ENCODE measurements at places on chromosomes 3 and 15. TPM values are rescaled to one million over a fixed set of nuclear protein-coding genes. Genes with fewer than 3 reads are reported as not detected.

DNA sequence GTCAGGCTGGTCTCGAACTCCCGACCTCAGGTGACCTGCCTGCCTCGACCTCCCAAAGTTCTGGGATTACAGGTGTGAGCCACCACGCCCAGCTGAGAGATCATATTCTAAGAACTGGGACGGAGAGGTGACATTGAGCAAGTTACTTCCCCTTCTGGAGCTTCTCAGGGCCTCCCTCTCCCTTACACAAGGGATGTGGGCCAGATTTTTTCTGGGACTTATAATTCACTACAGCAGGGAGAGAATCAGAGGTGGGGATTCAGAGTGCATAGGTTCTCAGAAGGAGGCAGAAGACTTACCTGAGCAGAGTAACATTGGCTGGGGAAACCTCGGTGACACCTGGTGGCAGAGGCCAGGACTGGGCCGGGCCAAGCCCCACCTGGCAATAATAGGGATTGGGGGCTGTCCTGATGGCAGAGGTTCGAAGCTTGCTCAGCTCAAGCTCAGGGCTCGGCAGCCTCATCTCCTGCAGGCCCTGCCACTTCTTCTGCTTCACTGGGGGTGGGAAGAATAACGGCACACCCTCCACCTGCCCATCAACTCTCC is 6.8 kb downstream of the LTK start:
- DNase-seq: no peak

DNA sequence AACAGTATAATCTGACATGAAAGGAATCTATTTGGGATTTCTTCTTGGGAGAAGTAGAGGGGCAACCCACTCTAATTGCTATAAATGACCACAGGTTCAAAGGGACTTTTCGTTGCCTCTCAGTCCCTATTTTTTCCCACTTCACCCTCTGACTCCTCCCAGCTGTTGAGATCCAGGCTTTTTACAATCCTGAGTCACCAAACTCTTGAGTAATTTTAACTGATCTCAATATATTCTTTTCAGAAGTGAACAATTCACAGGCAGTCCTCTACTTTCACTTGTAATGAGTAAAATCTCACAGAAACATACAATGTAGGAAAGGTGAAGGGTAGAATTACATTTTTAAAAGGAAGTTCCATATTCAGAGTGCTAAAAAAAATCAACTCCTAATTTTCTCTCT is 44.6 kb downstream of the EIF4E3 start:
- DNase-seq: no peak

GRCh38 chr15:74616996-74617395 is 1.4 kb downstream of the CLK3 start:
- DNase-seq: no peak

DNA sequence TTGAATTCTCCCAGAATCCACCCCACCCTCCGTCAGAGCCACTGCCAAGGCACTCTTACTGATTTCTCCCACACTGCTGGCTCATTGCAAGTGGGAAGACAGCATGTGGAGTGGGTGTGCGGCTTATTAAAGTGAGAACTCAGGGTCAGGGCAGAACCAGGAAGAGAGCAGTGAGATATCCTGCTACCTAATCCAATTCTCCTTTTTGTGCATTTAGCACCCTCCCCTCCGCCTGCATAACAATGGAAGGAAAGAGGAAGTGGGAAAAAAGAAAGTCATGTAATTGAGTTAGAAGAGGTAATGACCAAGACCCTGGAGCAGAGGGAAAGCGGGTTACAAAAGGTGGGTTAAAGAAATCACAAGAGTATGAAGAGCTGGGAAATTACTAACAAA is 27.8 kb upstream of the PIK3CB start:
- no peak for DNase-seq

DNA sequence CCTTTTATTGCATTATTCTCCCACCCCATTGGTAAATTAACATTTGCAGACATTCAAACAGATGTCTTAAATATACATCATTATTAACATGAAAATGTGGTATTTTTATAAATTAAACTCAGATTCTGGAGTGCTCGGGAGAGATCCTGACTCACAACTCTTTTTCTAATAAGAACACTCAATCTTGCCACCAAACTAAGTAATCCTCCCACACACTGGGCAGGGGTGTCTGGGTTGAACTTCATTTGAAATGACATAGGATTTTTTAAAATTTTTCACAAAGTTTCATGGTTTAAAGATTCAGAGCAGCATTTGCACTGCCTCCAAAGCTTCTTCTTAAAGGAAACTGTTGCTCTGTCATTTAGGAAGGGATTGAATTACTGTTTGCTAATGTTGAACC is 754.3 kb downstream of the MECOM start:
- DNase-seq: no peak

DNA sequence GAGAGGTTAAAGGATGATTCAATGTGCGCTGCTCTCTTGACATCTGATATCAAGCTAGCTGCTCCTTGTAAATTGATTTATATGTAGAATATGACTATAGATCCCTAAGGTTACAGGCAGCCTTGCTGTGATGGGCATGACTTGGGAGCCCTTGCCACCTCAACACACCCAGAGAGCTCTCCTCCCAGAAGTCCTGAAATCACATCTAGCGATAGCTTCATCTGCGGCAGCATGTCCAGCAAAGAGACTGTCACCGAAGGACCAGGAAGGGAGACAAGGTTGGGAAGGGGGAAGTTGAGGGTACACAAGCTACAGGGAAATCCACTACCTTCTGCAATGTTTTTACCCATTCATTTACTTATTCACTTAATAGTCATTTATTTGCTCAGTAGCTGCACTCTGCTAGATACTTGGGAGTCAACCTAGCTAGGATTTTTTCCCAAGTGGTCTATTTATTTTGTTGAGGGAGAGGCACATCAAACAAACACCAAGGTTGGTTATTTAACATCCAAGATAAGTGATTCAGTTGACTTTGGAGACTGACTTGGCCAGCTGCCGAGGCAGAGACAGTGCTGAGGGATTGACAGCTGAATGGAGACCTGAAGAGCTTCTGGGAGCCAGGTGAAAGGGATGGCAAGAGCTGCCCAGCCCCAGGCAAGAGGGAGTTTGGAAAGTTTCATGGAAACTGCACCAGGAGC is 205.8 kb upstream of the IL12A start:
- DNase-seq: no peak

DNA sequence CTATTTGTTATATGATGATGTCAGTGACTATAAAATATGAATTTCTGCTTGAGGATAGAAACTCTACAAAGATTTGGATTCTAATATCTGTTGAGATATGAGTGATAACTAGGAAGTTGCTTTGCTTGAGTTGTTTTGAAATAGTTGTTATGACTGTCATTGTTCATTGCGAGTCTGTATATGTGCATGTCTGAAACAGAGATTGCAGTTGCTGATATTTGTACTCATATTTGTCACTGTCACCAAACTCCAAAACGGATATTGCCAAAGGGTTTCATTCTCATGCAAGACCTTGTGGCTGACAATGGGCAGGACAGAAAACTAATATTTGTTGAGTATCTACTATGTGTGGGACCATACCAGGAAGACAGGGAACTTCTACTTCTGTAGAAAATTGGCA is 240.2 kb downstream of the CD47 start:
- no peak for DNase-seq

DNA sequence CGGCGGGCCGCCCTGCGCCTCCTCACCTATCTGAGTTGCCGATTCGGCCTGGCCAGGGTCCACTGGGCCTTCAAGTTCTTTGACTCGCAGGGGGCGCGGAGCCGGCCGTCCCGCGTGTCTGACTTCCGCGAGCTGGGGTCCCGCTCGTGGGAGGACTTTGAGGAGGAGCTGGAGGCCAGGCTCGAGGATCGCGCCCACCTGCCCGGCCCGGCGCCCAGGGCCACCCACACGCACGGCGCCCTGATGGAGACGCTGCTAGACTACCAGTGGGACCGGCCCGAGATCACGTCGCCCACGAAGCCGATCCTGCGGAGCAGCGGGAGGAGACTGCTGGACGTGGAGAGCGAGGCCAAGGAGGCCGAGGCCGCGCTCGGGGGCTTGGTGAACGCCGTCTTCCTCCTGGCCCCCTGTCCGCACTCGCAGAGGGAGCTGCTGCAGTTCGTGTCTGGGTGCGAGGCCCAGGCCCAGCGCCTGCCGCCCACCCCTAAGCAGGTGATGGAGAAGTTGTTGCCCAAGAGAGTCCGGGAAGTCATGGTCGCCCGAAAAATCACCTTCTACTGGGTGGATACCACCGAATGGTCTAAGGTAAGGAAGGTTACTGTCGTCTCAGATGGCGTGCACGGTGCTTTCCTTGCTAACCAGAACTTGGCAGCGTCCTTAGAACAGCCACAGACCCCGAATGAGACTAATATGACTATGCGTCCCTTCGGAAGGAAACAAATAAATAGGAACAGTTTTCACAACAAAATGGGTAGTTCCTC is 567 bp downstream of the TICRR start:
- peak; percentile 46 for DNase-seq

GRCh38 chr15:71294251-71294910 is 179.1 kb downstream of the THSD4 start:
- DNase-seq: peak; percentile 98

DNA sequence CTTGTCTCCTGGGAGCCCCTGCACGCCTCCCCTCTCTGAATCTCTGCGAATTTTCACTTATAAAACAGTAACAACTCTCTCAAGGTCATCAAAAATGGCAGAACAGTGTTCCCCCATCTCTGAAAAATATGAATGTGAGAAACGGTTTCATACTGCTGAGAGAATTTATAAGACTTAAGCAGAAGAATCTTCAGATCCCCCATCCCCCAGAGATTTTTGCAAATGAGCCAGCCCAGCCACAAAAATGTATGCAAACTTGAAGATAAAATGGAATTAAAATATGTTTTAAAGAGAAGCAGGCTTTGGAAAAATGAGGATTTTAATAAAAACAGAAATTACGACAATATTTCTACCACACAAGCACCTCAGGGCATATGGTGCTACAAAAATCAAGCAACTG is 173.0 kb downstream of the STT3B start:
- DNase-seq: no peak

DNA sequence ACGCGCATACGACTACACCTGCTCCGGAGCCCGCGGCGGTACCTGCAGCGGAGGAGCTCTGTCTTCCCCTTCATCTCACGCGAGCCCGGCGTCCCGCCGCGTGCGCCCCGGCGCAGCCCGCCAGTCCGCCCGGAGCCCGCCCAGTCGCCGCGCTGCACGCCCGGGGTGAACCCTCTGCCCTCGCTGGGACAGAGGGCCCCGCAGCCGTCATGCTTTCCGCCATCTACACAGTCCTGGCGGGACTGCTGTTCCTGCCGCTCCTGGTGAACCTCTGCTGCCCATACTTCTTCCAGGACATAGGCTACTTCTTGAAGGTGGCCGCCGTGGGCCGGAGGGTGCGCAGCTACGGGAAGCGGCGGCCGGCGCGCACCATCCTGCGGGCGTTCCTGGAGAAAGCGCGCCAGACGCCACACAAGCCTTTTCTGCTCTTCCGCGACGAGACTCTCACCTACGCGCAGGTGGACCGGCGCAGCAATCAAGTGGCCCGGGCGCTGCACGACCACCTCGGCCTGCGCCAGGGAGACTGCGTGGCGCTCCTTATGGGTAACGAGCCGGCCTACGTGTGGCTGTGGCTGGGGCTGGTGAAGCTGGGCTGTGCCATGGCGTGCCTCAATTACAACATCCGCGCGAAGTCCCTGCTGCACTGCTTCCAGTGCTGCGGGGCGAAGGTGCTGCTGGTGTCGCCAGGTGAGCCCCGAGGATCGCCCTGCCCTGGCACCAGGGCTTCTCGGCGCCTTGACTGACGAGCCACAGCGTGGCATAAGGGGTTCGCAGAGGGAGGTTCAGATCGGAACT is 420 bp downstream of the SLC27A2 start:
- no peak for DNase-seq

DNA sequence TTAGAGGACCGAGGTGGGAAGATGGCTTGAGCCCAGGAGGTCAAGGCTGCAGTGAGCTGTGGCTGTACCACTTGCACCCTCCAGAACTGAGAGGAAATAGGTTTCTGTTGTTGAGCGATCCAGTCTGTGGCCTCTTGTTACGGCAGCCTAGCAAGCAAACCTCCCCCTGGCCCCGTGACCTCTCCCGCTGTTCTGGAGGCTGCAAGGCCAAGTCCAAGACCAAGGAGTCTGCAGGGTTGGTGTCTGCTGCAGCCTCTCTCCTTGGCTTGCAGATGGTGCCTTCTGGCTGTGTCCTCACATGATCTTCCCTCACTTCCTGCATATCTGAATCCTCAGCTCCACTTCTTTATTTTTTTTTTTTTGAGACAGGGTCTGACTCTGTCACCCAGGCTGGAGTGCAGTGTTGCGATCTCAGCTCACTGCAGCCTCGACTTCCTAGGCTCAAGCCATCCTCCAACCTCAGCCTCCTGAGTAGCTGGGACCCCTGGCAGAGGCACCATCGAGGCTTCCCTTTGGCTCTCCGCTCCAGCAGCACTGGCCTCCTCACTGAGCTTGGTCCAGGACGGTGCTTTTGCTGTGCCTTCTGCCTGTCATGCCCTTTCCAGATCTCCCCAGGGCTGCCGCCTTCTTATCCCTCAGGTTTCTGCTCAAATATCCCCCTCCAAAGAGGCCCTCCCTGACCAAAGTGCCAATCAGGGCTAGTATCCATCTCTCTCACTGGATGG is 18.0 kb upstream of the PLXND1 start:
- DNase-seq: no peak

DNA sequence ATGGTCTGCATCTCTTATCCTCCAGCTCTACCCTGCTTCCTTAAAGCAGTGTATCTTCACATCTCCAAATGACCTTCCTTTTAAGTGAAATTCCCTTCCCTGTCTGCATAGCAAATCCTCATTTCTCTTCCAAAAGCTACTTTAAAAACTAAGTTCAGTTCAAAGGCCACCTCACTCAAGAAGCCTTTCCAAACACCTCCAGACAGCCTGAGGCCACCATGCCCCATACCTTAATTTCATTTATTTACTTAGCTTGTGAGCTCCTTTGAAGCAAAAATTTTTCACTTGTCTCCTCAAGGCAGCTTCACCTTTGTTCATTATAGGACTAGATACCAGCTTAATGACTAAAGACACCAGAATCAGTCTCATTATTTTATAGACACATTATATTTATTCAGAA is 39.4 kb downstream of the PIGB start:
- DNase-seq: no peak

The KLHL6 gene
- total RNA-seq: not detected

The FBXL22 gene
- total RNA-seq: 2.1 TPM

The CHRNA5 gene
- total RNA-seq: 4.1 TPM

The SGO1 gene
- 22.5 TPM for total RNA-seq

The GDPGP1 gene
- total RNA-seq: 4.3 TPM

The P2RY1 gene
- under 0.01 TPM for total RNA-seq

Measured in SJSA1 (cell line).